WTC11 (cell line): ENCODE measurements at places on chromosomes 13 and 19.

DNA sequence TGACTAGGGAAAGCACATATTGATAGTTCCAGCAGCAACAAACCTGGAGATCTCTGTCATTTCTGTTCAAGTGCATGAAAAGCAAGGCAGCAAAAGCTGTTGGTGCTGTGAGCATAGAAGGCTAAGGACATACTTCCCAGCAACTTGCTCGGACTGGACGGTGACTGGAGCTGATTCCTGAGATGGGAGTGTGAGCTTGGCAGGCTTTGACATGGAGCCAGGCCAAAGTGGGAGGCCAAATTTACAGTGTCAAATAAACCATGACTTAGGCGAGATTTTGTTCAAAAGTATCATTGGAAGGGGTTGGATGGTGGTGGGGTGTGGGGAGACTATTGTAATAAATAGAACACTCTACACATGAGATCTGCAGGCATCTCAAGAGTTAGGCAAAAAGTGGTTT is 5.9 kb upstream of the ARGLU1 start:
- no peak for DNase-seq

GRCh38 chr13:20426766-20427448 is 98.8 kb downstream of the CRYL1 start:
- no peak for DNase-seq

GRCh38 chr13:46361276-46361934 is 25.6 kb downstream of the RUBCNL start:
- DNase-seq: no peak

GRCh38 chr19:47274071-47274890 is at the start of gene INAFM1:
Gene INAFM1, plus strand, starts transcription at chr19:47274885. Its CDS starts 35 bp downstream, at chr19:47274920.
- DNase-seq: peak; percentile 99

GRCh38 chr19:23305555-23305954 is 55.4 kb upstream of the ZNF724 start:
- no peak for DNase-seq

- DNase-seq: no peak
Observed at GRCh38 chr13:74103196-74103595, 31.0 kb downstream of the KLF12 start.
